Effector memory CD4-positive, alpha-beta T cell (primary cell): ENCODE measurements at places on chromosomes 5 and 9.
A peak's percentile ranks its signal among the peaks of the same experiment; 100 is the strongest.

- no peak overlapping the region for H3K4me3 ChIP-seq
- H3K36me3 ChIP-seq, result no peaks in the 10 kb centered on the region
- DNase-seq, result no peak
- no peak overlapping the region for H3K27ac ChIP-seq
Measured at GRCh38 chr5:35415309-35415708, 185.0 kb upstream of the PRLR start.

- no peak overlapping the region for H3K4me3 ChIP-seq
- DNase-seq, result no peak
- no peak overlapping the region for H3K27ac ChIP-seq
- H3K4me1 ChIP-seq, result peaks cover 49% of the 10 kb centered on the region
- H3K27me3 ChIP-seq, result no peaks in the 10 kb centered on the region
Measured at GRCh38 chr5:57184322-57184721, 10.5 kb downstream of the GPBP1 start.

GRCh38 chr5:112686675-112687074, 51.0 kb upstream of the APC start:
- no peaks in the 10 kb centered on the region for H3K4me1 ChIP-seq
- H3K27ac ChIP-seq, result no peak overlapping the region
- H3K4me3 ChIP-seq, result no peak overlapping the region

DNA sequence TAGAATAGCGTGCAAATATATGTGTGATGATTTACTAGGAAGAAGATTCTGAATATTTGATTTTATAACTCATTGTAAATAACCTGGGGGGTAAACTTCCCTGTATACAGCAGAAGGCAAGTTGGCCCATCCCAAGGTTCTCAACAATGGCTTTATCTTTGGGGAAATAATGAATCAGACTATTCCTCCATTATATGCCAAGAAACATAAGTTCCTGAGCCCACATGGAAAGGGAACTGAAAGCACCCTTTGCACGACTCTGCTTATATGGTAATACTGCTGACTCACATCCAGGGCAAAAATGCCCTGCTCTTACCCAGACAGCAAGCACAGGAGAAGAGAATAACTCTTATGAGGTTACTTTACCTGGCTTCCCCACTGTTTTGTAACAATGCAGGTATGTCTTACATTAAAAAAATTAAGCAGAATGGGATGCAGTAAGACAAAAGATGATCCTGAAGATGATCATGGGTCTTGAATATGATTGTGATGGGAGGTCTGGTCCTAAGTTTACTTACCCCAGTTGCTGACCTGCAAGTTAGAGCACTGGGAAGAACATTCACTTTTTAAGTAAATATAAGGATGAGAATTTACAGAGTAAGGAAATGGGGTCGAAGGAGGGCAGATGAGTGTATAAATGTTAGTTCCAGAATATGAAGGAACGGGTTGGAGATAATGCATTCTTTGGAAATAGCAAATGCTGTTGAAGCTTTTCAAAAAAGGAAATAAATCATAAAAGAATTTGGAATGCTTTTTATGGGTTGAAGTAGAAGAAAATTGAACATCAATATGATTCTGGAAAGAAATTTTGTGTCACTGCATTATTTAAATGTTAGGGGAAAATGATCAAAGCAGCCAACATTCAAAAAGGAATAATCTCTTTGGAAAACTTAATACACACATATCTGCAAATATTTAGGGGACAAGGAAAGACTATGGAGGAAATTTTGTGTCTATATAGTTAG, 428.4 kb upstream of the MPDZ start:
- H3K27me3 ChIP-seq, result no peaks in the 10 kb centered on the region
- H3K27ac ChIP-seq, result no peak overlapping the region
- no peak for DNase-seq
- no peaks in the 10 kb centered on the region for H3K36me3 ChIP-seq
- no peak overlapping the region for H3K4me3 ChIP-seq

- no peak for DNase-seq
- H3K27ac ChIP-seq, result no peak overlapping the region
- H3K4me1 ChIP-seq, result no peaks in the 10 kb centered on the region
- no peaks in the 10 kb centered on the region for H3K27me3 ChIP-seq
- peaks cover 62% of the 10 kb centered on the region for H3K36me3 ChIP-seq
- no peak overlapping the region for H3K4me3 ChIP-seq
Measured at GRCh38 chr9:132301521-132301920, 53.3 kb downstream of the SETX start.

- H3K4me3 ChIP-seq, result no peak overlapping the region
- no peaks in the 10 kb centered on the region for H3K27me3 ChIP-seq
- H3K4me1 ChIP-seq, result no peaks in the 10 kb centered on the region
- H3K27ac ChIP-seq, result no peak overlapping the region
- no peak for DNase-seq
Measured at GRCh38 chr5:95670568-95670967, 12.2 kb downstream of the SPATA9 start.

DNA sequence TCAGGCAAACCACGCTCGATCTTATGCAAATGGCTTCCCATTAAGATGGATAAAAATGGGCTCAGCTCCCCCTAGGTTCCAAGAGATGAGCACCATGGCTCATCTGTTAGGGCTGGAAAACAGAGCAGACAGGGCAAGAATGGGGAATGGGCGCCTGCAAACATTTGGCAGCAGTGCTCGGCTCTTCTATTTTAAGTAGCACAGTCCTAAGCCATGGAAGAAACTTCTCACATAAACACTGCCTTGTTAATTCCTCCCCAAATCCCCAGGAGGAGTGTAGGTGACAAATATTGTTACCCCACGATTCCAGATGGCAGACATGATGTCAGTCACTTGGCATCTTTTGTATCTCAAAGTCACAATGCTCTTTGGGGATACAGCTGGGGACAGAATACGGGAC, 221.8 kb downstream of the ICE1 start:
- no peak for DNase-seq
- H3K36me3 ChIP-seq, result no peaks in the 10 kb centered on the region
- no peaks in the 10 kb centered on the region for H3K27me3 ChIP-seq
- H3K27ac ChIP-seq, result no peak overlapping the region
- H3K4me3 ChIP-seq, result no peak overlapping the region
- no peaks in the 10 kb centered on the region for H3K4me1 ChIP-seq

GRCh38 chr9:120583958-120584369, 4.0 kb upstream of the CDK5RAP2 start:
- H3K27ac ChIP-seq, result no peak overlapping the region
- H3K4me1 ChIP-seq, result peaks cover 13% of the 10 kb centered on the region
- DNase-seq, result peak; percentile 11
- no peaks in the 10 kb centered on the region for H3K36me3 ChIP-seq

DNA sequence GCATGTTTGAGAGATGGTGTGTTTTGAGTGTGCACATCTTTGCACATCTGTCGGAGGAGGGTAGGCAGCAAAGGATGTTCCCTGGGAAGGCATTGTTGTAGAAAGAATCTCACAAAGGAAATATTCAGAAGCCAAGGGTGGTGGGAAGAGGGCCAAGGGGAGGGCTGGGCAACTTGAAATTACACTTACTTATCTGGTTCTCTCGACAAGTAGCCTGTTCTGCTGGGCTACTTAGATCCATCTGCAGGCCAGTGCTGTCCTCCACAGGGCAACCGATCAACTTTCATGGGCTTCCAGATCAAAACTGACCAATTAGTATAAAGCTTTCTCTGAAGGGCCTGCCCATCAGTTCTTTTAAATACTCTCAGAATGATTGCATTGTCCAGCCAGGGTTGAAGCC, 495.2 kb downstream of the GADD45G start:
- H3K36me3 ChIP-seq, result no peaks in the 10 kb centered on the region
- no peak overlapping the region for H3K27ac ChIP-seq
- H3K4me1 ChIP-seq, result no peaks in the 10 kb centered on the region
- no peaks in the 10 kb centered on the region for H3K27me3 ChIP-seq
- H3K4me3 ChIP-seq, result no peak overlapping the region

DNA sequence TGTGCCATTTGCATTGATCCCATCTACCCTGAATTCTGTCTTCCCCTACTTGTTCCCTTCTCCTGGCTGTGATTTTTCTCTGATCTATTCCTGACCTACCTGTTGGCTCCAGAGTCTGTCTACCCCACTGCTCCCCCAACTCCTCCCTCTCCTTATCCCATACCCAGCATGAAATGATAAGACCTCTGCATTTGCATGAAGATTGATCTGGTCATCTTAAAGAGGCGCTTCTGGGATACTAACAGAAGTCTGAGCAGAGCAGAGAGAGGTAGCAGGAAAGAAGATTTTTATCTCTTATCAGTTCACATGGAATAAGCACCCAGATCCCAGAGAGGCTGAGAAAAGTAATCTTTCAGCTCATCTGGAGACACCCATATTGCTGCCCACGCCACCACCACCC, 18.3 kb upstream of the GLIPR2 start:
- H3K4me1 ChIP-seq, result no peaks in the 10 kb centered on the region
- H3K36me3 ChIP-seq, result peaks cover 6% of the 10 kb centered on the region
- no peak for DNase-seq

GRCh38 chr9:108400297-108400696, 455.5 kb downstream of the ACTL7B start:
- H3K27me3 ChIP-seq, result no peaks in the 10 kb centered on the region
- H3K4me3 ChIP-seq, result no peak overlapping the region
- no peaks in the 10 kb centered on the region for H3K4me1 ChIP-seq
- no peaks in the 10 kb centered on the region for H3K36me3 ChIP-seq

- no peak overlapping the region for H3K4me3 ChIP-seq
- H3K36me3 ChIP-seq, result no peaks in the 10 kb centered on the region
- peaks cover 7% of the 10 kb centered on the region for H3K4me1 ChIP-seq
- no peak overlapping the region for H3K27ac ChIP-seq
- peak; percentile 16 for DNase-seq
- no peaks in the 10 kb centered on the region for H3K27me3 ChIP-seq
Measured at GRCh38 chr5:68315679-68316271, 100.2 kb downstream of the PIK3R1 start.
